Endothelial cell (in vitro differentiated cells): ENCODE measurements at places on chromosomes 7 and 10. TPM values are rescaled to one million over a fixed set of nuclear protein-coding genes. Genes with fewer than 3 reads are reported as not detected.
A peak's percentile ranks its signal among the peaks of the same experiment; 100 is the strongest.

DNA sequence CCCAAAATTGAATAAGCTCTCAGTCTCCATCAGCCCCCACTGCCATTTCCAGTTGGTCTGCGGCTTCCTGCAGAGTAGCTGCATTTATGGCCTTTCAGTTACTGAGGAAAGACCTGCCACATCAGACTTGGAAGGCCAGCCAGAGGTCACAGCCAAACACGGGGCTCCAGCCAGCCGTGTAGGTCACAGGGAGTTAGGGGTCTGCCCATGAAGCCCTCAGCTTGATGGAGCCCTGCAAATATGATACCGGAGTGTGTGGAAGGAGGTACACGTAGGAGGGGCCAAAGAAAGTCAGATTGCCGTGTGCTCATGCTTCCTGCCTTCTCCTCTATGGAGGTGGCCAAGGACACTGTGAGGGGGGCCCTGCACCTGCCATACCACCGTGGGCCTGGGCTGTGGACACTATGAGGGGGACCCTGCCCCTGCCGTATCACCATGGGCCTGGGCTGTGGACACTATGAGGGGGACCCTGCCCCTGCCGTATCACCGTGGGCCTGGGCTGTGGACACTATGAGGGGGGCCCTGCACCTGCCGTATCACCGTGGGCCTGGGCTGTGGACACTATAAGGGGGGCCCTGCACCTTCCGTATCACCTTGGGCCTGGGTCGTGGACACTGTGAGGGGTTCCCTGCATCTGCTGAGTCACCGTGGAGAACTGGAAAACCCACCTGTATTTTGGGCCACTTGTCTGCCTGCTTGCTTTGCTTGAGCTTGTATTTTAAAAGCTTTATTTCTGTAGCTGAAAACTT lies 335.7 kb upstream of the SHH start:
- no peaks in the 10 kb centered on the region for H3K4me1 ChIP-seq
- no peak for DNase-seq
- no peak overlapping the region for H3K4me3 ChIP-seq
- H3K36me3 ChIP-seq, result peaks cover 3% of the 10 kb centered on the region

DNA sequence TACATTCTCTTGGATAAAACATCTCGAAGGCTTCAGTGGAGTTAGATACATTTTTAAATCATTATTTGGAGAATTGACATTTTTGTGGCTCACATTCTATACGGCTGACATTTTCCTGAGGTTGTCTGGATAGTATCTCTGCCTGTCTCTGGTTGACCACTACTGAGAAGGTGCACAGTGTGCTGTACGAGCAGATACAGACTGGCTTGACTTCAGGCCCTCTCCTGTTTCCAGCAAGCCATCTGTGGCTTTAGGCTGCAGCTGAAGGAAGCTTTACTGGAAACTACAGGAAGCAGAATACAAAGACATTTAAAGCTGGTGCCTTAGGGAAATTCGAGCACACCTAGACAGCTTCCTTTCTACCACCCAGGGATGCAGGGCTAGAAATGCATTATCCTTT lies 39.3 kb upstream of the RSU1 start:
- H3K36me3 ChIP-seq, result no peaks in the 10 kb centered on the region
- H3K4me1 ChIP-seq, result peaks cover 37% of the 10 kb centered on the region
- peak overlapping the region; percentile 37 for H3K4me3 ChIP-seq
- peak overlapping the region; percentile 97 for H3K27ac ChIP-seq

GRCh38 chr10:52440612-52441285 lies 126.7 kb downstream of the DKK1 start:
- DNase-seq, result no peak
- H3K36me3 ChIP-seq, result no peaks in the 10 kb centered on the region
- no peak overlapping the region for H3K4me3 ChIP-seq
- H3K4me1 ChIP-seq, result no peaks in the 10 kb centered on the region
- no peak overlapping the region for H3K27ac ChIP-seq

Gene CALML5
- not detected for total RNA-seq

Gene EIF3A
- total RNA-seq, result 107 TPM

GRCh38 chr7:107113866-107114265 lies 54.9 kb upstream of the HBP1 start:
- H3K27me3 ChIP-seq, result no peaks in the 10 kb centered on the region
- no peak overlapping the region for H3K4me3 ChIP-seq
- peaks cover 6% of the 10 kb centered on the region for H3K4me1 ChIP-seq
- no peak overlapping the region for H3K27ac ChIP-seq

- no peaks in the 10 kb centered on the region for H3K36me3 ChIP-seq
- H3K4me1 ChIP-seq, result no peaks in the 10 kb centered on the region
- H3K27ac ChIP-seq, result no peak overlapping the region
- no peak for DNase-seq
Measured at GRCh38 chr7:54394834-54395233, 147.3 kb upstream of the VSTM2A start.

DNA sequence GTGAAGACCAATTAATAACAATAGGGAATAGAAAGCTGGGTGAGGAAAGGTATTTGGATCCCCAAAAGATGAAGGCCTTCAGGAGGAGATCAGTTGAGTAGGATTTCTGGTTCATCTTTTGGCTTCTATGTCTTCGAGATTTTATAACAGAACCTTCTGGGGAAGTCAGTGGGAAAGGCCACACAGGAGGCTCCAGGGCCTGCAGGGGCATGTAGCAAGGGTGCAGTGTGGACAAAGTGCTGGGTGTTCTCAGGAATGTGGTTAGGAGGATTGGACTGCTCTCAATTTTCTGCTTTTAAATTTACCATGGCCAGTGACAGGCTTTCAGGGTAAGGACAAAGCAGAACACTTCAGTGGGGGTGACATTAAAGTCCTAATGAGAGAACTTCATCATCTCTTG lies 378.0 kb downstream of the CCSER2 start:
- no peak overlapping the region for H3K4me3 ChIP-seq
- peaks cover 2% of the 10 kb centered on the region for H3K27me3 ChIP-seq
- no peaks in the 10 kb centered on the region for H3K36me3 ChIP-seq
- peaks cover 6% of the 10 kb centered on the region for H3K4me1 ChIP-seq
- no peak for DNase-seq
- H3K27ac ChIP-seq, result no peak overlapping the region

- H3K27ac ChIP-seq, result no peak overlapping the region
- no peak overlapping the region for H3K4me3 ChIP-seq
- no peak for DNase-seq
Measured at GRCh38 chr10:23910291-23910690, 298.6 kb upstream of the KIAA1217 start.

Gene GRM3
- total RNA-seq, result not detected

DNA sequence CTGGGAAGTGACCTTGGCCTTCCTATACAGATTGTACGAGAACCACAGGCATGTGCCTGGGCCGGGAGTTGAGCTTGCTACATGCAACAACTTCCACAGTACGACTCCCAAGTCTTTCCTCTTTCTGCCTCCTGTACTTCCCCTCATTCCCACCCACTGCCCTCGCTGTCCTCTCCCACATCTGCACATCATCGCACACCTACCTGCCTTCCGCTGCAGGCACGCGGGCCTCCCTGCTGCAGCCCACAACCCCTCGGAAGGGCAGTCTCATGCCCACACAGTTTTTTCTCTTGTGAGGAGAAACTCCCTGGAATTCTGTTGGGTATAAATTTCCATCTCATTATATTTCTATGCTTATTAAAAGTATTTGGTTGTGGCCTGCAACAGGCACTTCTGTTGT lies 117.2 kb downstream of the ACTR3B start:
- H3K36me3 ChIP-seq, result no peaks in the 10 kb centered on the region
- no peak for DNase-seq
- H3K27ac ChIP-seq, result no peak overlapping the region
- H3K4me3 ChIP-seq, result no peak overlapping the region
- no peaks in the 10 kb centered on the region for H3K27me3 ChIP-seq

- H3K27me3 ChIP-seq, result no peaks in the 10 kb centered on the region
- H3K27ac ChIP-seq, result no peak overlapping the region
- no peaks in the 10 kb centered on the region for H3K36me3 ChIP-seq
- no peak for DNase-seq
Measured at GRCh38 chr7:48067475-48067874, 21.6 kb upstream of the UPP1 start.

Gene SLC16A12
- total RNA-seq, result 0.21 TPM

Gene RGR
- not detected for total RNA-seq

- H3K4me1 ChIP-seq, result peaks cover 16% of the 10 kb centered on the region
- no peak overlapping the region for H3K4me3 ChIP-seq
- H3K27ac ChIP-seq, result no peak overlapping the region
Measured at GRCh38 chr10:109914966-109915365, 8.3 kb downstream of the XPNPEP1 start.

Gene NUDCD3
- 97.5 TPM for total RNA-seq

Gene RGS10
- total RNA-seq, result 20.0 TPM

DNA sequence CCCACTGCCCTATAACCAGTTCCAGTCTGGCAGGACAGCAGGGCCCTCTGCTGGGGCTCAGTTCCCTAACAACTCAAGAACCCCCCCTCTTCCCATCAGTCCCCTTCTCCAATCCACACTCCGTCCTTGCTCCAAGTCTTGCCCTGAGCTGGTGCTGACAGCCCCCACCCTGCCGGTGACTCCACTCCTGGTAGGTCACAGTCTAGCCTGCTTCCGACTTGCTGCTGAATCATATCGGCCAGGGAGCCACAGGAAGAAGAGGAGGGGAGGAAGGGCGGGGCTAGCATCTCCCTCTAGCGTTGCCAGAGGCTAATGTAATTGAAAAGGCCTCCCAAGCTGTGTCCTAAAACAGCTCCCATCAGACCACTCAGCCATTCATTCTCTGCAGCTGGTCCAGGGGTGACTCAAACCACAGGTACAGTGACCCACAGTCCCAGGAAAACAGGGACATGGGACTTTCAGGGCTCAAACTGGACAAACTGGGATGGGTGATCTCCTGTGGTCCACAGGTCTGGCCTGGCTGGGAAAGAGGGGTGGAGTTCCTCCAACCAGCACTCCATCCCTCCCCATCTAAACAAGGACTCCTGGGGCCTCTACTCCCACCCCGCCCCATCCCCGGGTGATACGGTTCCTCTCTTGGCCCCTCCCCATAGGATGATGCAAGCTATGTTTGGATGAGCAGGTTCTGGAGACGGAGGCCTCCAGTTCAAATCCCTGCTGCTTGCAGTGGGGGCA lies 158.8 kb downstream of the SH3PXD2A start:
- H3K27ac ChIP-seq, result no peak overlapping the region
- H3K4me3 ChIP-seq, result no peak overlapping the region
- H3K36me3 ChIP-seq, result peaks cover 16% of the 10 kb centered on the region
- H3K4me1 ChIP-seq, result peaks cover 12% of the 10 kb centered on the region
- no peak for DNase-seq
- H3K27me3 ChIP-seq, result peaks cover 22% of the 10 kb centered on the region

Gene TRIM73
- total RNA-seq, result 7.4 TPM

Gene AVL9
- 43.7 TPM for total RNA-seq
